ENCODE measurements at places on chromosomes 16 and 17. TPM values are rescaled to one million over a fixed set of nuclear protein-coding genes. Genes with fewer than 3 reads are reported as not detected.

The NUDT7 gene
- 8.7 TPM for total RNA-seq

DNA sequence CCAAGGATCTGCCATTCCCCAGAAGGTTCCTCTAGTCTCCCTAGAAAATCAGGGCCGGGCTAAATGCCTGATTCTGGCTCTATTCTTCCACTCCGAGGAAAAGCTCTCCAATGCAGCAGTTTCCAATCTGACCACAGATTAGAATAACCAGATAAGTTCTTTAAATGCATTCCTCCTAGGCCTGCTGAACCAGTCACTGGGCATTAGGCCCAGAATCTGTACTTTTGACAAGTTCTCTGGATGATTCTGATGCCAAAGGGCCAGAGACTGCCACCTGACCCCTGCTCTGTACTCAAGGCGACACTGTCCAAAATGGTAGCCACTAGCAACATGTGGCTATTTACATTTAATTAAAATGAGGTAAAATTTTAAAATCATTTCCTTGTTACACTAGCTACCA lies 22.3 kb downstream of the MAP3K14 start:
- H3K27ac ChIP-seq: peak overlapping the region; percentile 60
- peaks cover 24% of the 10 kb centered on the region for H3K4me1 ChIP-seq
- H3K36me3 ChIP-seq: peaks cover 10% of the 10 kb centered on the region
- no peaks in the 10 kb centered on the region for H3K27me3 ChIP-seq

DNA sequence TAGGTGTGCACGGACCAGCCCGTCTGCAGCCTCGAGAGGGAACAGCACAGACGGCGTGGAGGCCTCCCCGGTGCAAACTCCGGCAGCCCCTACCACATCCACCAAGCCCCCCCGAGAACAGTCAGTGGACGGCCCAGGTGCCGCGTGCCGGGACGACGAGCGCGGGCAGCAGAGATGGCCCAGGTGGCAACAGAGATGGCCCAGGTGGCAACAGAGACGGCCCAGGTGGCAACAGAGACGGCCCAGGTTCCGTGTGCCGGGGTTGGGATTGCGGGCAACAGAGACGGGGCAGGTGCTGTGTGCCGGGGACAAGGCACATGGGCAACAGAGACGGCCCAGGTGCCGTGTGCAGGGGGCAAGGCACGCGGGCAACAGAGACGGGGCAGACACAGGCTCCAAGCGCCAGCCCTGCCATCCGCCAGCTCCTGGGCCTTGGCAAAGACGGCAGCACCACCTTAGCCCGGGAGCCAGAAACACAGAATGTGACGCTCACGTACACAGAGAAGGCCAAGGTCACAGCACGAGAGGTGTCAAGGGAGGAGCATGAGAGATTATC lies 31.1 kb downstream of the RPH3AL start:
- H3K27me3 ChIP-seq: peaks cover 3% of the 10 kb centered on the region
- H3K4me1 ChIP-seq: no peaks in the 10 kb centered on the region
- no peak for DNase-seq
- no peak overlapping the region for H3K27ac ChIP-seq

DNA sequence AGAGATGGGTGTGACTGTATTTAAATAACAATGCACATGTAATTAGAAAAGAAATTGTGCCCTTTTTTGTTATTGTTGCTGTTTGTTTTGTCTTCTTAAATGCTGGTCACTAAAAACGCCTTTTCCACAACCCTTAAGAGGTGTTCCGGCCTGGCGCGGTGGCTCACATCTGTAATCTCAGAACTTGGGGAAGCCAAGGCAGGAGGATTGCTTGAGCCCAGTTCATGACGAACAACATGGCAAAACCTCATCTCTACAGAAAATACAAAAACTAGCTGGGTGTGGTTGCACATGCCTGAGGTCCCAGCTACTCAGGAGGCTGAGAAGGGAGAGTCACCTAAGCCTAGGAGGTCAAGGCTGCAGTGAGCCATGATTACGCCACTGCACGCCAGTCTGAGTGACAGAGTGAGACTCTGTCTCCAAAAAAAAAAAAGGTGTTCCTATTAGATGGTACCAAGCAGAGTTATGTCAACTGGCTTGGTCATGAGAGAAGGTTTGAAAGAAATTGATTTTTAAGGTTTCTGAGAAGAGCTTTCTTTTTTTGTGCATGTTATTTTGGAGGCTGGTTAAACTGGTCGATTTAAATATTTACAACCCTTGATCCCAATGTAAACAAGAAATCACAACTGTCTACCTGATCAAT lies 23.5 kb upstream of the RFFL start:
- no peaks in the 10 kb centered on the region for H3K27me3 ChIP-seq
- H3K27ac ChIP-seq: no peak overlapping the region
- no peak for DNase-seq
- H3K36me3 ChIP-seq: no peaks in the 10 kb centered on the region
- peak overlapping the region; percentile 95 for H3K4me3 ChIP-seq

DNA sequence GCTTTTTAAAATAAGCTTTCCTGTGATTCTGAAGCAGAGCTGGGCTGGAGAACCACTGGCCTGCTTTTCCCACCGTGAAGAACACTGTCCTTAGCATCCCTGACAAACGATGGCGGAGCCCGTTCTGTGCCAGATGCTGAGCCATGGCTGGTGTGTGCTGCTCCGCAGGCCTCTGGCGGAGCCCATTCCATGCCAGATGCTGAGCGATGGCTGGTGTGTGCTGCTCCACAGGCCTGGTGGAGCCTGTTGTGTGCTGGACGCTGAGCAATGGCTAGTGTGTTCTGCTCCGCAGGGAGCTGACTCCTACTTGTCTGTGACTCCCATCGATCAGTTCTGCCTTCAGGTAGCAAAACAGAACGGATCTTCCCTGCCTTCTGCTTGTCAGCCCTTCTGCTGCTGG lies 4.3 kb downstream of the ENDOV start:
- H3K27ac ChIP-seq: no peak overlapping the region
- H3K27me3 ChIP-seq: no peaks in the 10 kb centered on the region
- no peak for DNase-seq
- peaks cover 7% of the 10 kb centered on the region for H3K4me1 ChIP-seq

GRCh38 chr16:68033101-68033500 lies 10.0 kb downstream of the DUS2 start:
- no peak overlapping the region for H3K4me3 ChIP-seq
- H3K27me3 ChIP-seq: no peaks in the 10 kb centered on the region
- peak; percentile 58 for DNase-seq
- peaks cover 2% of the 10 kb centered on the region for H3K36me3 ChIP-seq
- no peak overlapping the region for H3K27ac ChIP-seq

Data from fibroblast of lung (primary cell).